G401 (cell line): ENCODE measurements at places on chromosomes 5 and 9.

DNA sequence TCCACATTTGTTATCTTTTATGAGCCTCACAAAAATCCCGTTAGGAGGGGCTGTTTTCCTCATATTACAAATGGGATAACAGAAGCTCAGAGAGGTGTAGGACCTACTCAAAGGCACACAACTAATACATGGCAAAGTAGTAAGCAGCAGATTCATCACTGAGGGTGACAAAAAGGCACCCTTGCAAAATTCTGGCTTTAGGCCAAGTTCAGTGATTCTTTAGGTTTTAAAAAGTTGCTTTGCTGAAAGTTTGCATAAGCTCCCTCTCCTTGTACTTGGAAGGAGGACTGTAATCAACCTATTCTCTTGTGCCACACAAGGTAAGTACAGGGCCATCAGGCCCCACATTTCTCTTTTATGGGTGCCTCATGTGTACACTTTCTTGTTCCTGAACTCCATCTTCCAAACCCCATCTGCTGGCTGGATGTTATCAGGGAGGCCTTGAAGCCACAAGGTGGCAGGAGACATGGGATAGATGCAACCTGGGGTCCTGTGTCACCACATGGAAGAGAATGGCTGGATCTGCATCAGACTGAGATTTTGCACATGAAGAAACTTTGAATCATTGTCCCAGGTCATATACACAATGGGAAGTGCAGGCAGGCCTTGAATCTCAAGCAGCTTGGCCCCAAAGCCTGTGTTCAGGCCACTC, 311.6 kb downstream of the MSX2 start:
- no peak for DNase-seq

GRCh38 chr5:58927181-58927580, 344.3 kb downstream of the RAB3C start:
- no peak for DNase-seq

DNA sequence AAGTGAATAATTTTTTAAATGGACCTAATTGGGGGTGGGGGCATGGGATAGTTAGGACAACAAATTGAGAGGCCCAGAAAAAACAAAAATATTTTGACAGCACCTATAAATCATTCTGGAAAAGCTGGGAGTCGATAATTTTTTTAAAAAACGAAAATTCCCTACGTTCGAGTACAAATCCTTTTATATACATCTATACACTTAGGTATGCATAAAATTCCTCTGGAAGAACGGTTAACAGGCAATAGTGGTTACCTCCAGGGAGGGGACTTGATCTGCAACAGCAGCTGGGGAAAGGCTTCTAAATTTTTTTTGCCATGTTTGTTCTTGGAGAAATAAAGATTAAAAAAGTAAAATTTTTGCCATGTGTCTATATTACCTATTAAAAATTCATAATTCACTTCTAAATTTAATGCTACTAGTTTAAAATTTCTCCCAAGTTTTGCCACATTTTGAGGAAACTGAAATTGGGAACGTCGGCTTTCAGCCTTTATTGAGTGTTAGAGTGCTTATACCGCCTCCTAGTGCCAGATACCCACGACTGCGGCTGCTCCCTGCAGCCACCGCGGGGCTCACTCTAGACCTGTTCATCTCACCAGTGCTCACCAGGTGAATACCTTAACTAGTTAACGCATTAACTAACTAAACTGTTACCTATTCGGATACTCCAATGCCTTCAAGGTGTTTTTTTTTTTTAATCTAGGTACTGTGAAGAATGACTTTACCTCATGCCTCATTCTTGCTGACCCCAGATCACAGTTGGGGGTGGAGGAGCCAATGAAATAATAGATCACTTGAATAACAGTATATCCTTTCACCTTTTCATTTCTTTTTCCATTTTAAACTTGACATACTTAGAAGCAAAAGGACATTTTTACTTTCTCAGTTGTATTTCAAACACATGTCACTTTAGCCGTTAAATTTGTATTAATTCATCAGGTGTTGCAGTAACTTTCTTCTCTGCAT, 1.8 kb upstream of the BHMT start:
- no peak for DNase-seq

GRCh38 chr5:114665551-114665950, 303.7 kb downstream of the KCNN2 start:
- DNase-seq, result no peak

- peak; percentile 86 for DNase-seq
Measured at GRCh38 chr5:139763930-139764791, 31.4 kb upstream of the PSD2 start.

GRCh38 chr5:10577371-10578292, 13.8 kb downstream of the ANKRD33B start:
- no peak for DNase-seq

GRCh38 chr5:88886746-88887341, 3.9 kb upstream of the MEF2C start:
- no peak for DNase-seq

- DNase-seq, result no peak
Measured at GRCh38 chr9:84153885-84154284, 173.3 kb downstream of the RMI1 start.

DNA sequence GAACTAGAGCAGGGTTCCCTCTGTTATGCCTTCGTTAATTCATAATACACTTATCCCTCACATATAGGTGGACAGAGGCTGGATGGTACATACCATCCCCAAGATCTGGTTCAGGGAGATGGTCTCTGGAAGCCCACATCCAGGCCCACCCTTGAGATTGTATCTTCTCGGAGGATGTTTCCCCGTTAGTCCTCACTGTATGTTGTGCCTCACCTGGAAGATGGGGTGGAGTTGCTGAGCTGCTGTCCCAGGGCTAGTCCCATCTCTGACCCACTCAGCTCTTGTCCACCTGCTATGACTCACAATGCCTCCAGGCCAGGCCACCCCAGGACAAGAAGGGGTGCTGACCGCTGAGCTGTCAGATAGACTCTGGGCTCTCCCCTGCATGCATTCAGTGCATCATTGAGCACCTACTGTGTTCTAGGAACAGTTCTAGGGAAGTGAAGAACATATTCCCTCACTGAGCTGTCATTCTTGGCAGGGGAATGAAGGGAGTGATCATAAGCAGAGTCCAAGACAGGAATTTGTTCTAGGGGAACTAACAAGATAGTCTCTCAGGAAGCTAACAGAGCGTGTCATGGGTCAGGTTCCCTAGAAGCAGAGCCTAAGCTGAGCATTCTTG, at the start of gene CBY3:
Gene CBY3 (minus strand): TSS at position 255 of the 622 bp plus-strand sequence. CDS start 116 bp downstream, at position 139.
- no peak for DNase-seq

DNA sequence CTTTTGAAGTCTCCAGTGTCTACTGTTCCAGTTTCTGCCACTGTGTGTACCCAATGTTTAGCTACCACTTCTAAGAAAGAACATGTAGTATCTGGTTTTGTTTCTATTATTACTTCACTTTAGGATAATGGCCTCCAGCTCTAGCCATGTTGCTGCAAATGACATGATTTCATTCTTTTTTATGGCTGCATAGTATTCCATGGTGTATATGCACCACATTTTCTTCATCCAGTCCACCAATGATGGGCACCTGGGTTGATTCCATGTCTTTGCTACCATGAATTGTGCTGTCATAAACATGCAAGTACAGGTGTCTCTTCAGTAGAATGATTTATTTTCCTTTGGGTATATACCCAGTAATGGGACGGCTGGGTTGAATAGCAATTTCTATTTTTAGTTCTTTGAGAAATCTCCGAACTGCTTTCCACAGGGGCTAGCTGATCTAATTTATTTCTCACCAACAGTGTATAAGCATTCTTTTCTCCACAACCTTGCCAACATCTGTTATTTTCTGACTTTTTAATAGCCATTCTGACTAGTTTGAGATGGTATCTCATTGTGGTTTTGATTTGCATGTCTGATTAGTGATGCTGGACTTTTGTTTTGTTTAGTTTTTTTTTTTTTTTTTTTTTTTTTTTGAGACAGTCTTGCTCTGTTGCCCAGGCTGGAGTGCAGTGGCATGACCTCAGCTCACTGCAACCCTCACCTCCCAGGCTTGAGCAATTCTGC, 68.9 kb downstream of the WDR41 start:
- DNase-seq, result no peak

GRCh38 chr5:2166306-2166978, 283.7 kb upstream of the IRX4 start:
- no peak for DNase-seq

DNA sequence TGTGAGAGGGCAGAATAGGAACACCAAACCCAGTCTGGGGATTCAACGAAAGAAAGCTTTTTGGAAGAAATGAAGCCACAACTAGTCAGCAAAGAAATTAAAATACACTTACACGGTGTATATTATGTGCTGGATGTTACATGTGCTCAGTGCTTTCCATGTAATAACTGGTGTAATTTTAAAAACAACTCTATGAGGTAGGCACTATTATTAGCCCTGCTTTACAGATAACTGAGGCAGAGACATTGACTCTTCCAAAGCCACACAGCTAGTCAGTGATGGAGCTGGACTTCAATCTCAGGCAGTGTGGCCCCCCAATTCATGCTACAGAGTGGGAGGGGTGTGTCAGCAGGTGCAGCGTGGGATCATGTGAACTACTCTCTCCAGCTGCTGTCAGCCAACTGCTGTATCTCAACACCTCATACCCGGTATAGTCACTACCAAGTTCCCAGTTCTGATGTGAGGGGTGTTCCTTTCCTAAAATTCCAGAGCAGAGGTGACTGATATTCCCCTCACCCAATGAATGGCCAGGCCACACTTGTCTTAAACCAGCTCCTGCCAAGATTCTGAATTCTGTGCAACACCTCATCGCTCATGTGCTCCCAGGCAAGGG, 33.8 kb upstream of the TJP2 start:
- no peak for DNase-seq

GRCh38 chr5:71907001-71907588, 188.0 kb downstream of the CARTPT start:
- peak; percentile 16 for DNase-seq

DNA sequence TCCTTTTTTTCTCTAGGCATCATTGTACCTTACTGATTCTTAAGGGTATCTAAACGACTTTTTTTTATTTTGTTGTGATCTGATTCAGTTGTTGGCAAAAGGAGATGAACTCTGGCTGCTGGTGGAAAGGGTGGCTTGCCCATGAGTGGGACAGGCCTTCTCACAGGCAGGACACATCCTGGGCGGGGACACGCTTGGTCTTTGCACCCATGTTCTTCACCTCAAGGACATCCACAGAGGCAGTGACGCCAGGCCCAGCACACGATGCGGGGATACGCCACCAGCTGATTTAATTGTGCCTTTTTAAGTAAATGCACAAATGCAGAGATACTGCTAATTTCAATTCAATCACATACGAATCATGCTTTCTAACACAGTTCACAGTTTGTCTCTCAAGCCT, 208.1 kb downstream of the FANCC start:
- no peak for DNase-seq
